KG1 (cell line): ENCODE measurements at places on chromosomes 12 and 14.

DNA sequence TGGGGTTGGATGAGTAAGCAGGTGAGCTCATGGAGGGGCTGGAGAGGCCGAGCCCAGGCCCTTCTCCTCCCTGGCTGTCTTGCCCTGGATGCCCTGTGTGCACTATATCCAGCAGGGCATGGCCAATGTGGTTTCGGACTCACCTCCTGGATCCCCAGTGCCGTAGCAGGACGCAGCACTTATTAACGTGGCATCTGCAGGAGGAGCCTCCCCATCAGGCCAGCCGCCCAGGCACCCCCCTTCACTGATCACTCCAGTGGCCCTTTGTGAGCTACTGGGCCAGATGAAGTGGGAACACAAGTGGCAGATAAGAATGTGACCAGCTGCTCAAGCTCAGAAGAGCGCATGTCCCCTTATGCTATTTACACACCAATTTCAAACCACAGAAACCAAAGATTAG lies 43.1 kb upstream of the DICER1 start:
- no peak for DNase-seq

GRCh38 chr14:63773504-63773903 lies 45.6 kb upstream of the SGPP1 start:
- no peak for DNase-seq

DNA sequence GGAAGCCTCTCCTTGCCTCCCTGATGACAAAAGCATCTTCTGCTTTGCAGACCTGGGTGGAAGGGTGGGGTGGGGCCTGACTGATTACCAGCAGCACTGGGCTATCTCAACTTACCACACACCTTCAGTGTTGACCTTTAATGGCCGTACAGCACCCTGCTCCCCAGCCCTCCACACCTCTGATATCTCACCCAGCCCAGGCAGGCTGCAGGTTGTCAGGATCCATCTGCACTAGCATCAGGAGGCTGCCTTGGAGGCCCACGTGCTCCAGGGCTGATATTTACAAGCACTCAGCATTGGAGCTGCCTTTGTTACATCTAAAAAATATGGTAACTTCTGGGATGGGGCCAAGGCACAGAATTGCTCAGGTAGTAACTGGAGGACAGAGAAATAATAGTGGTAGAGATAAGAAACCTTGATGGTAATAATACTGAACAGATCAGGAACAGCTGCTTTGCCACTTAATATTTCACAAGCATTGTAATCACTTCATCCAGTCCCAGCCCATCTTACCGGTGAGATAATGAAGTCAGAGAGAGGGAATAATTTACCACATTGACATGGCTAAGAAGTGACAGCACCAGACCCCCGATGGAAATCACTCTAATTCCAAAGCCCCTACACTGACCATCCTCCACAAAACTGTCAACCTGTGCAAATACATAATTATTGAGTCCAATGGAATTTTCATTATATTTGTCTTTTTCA lies 125.2 kb upstream of the RFLNA start:
- DNase-seq: no peak

GRCh38 chr12:15278816-15279658 lies 43.3 kb upstream of the PTPRO start:
- DNase-seq: no peak

- DNase-seq: peak; percentile 27
These were observed 419.5 kb downstream of the TMEM121 start for GRCh38 chr14:105945896-105946295.

GRCh38 chr12:42015051-42015461 lies 129.6 kb downstream of the GXYLT1 start:
- no peak for DNase-seq

DNA sequence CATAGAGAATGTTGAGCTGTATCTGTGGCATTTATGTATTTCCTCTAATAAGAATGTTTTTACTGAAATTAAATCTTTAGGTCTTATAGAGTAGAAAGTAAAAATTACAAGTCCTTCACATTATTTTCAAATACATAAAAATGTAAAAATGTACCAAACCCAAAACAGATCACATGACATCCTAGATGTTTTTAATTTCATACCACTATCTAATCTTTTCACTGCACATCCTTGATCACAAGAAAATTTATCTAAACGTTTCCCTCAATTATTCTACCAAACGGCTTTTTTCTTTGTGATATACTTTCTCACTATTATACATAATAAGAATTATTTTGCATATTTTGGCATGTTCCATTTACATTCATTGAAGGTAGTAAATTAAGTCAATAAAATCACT lies 18.3 kb downstream of the SGPP1 start:
- DNase-seq: no peak

DNA sequence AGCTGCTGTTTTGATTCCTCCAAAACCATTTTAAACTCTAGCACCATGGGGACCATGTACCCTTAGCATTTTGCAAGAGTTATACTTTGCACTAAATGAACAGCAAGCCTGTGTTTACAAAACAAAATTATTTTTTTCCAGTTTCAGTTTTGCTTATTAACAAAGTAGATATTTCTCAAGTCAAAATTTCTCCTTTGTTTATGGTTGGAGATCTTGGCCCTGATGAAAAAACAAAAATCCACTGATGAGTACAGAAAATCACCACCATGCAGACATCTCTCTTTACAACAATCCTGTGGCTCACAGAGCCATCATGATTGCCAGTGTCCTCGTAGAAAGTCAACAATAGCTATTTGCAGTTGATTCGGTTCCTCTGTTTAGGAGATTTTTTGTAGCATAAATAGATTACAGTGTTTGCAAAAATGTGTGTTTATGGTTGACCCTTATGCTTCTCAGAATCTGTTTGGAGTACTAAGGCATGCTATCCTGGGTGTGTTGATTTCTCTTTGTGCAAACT lies 201.1 kb upstream of the NUDT4 start:
- DNase-seq: no peak

DNA sequence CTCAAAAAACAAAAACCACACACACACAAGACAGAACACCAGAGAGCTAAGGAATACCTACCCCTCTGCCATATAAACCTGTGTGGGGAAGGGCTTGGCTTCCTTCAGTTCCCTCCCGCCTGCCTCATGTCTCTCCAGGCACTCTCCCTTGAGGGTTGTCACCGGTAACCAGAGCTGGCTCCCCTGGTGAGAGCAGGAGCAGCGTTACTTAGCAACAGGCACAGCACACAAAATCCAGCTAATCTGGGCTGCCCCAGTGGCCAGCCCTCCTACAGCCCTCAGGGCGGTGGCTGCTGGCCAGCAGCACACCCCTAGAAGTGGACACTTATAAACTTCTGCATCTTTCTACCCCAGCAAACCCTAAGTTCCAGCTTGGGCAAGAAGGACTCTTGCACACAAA lies 21.6 kb upstream of the NR4A1 start:
- DNase-seq: no peak

DNA sequence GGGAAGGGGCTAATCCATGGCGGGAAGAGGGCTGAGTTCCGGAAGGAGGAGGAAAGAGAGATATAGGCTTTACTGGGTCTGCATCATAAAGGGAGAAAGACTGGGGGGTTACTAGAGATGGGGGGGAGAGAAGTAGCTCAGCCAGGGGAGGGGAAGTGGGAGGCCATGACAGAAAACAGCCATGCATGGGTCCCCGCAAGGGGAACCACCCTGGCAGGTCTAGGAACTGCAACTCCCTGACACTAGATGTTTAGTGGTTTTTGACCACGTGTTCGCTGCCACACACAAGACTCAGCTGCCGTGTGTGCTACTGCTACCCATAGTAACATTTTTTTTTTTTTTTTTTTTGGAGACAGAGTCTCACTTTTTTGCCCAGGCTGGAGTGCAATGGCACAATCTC lies 145.0 kb downstream of the RIMBP2 start:
- no peak for DNase-seq

DNA sequence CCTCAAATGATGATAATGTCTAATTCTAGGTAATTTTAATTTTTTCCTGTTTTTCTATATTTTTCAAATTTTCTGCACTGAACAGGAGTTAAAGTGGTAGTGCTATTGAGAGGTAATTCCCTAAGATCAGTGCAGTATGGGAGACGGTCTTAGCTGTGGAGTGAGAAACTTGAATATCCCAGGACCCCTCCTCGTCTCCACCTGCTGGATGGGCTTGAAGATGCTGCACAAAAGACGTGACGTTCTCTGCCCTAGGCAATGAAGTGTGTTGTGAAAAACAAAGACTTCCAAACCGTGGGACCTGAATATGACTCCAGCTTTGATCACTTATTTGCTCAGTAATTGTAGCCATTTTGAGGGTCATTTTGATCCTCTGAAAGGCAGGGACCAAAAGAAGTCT lies 298.1 kb downstream of the VRK1 start:
- DNase-seq: no peak

DNA sequence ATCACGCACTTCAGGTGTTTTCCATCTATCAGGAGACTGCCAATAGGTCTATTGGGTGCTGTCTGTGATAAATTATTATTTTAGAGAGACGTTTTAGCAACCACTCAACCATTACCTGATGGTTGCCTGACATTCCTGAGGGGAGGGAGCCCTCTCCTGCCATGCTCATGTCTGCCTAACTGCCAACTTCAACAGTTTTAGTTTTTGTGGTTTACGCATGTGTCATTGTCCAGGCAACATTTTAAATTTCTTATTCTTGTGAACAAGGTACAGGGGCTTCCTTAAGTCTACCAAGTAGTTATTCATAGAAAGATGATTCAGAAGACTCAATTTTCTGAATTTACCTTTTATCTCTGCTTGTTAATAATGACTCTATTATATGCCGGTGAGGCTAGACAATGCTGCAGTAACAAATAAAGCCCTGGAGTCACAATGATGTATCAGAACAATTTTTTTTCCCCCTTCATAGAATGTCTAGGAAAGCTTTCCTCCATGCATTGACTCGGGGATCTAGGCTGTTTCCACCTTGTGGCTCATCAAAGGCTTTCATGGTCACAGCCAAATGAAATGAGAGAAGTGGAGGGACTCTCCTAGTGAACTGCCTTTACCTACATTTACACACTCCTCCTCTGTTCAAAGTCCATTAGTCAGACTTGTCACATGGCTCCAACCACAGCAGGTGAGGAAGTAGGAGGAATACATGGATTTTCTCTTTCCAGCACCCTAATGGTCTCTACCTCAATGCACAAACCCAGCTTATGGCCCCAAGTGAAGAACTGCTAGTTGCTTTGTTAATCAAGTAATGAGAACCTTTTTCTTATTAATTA lies 225.8 kb downstream of the CRADD start:
- no peak for DNase-seq

- DNase-seq: no peak
These were observed 67.6 kb downstream of the ARF6 start for GRCh38 chr14:49960453-49960852.

DNA sequence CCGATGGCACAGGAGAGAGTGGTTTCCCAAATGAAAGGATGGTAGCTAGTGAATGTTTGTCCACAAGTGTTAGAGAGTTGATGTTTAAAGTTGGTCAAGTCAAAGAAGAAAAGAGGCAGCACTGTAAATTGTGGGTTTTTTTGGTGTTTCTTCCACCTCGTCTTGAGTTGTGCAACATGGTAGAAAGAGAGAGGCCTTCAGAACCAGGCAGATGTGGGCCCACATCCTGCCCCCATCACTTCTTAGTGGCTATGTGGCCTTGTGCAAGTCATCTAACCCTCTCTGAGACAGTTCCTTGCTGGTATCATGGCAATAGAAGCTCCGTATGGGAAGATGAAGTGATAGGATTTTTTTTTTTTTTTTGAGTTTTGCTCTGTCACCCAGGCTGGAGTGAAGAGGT lies 60.8 kb downstream of the NDUFA12 start:
- DNase-seq: peak; percentile 14

- DNase-seq: no peak
These were observed 6.1 kb upstream of the CEP170B start for GRCh38 chr14:104858811-104859426.

DNA sequence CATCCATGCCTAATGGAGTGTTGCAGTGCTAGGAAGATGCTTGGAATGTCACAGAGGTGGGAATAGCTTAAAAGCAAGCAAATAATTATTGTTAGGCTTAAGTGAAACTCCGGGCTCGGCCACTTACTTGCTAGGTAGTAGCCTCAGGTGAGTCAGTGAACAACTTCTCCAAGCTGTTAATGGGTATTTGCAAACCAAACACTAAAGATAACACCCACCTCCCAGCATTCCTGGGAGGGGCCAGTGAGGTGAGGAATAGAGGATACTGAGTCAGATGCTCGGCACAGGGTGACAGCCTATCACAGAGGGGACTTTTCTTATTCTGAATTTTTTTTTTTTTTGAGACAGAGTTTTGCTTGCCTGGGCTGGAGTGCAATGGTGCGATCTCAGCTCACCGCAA lies 151.2 kb upstream of the RFLNA start:
- DNase-seq: no peak

DNA sequence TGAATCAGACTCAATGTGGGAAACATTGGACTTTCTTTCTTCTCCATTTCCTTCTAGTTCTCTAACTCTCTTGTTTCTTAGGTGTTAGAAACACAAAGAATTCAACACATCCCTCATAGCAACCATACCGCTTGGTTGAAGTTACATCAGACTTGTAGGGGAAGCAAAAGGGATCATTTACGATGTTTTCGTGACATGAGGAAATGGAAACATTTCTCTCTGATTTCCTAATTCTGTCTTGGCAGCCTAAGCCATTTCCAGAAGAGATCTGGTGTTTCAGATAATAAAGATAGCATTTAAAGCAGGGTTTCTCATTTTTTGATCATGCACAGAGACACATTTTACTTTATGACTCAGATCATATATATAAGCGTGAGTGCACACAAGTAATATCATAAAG lies 202.0 kb downstream of the TMEM132C start:
- DNase-seq: no peak

GRCh38 chr14:92914087-92914656 lies 8.8 kb upstream of the CHGA start:
- no peak for DNase-seq

GRCh38 chr12:12749433-12749832 lies 32.3 kb downstream of the CDKN1B start:
- DNase-seq: no peak

DNA sequence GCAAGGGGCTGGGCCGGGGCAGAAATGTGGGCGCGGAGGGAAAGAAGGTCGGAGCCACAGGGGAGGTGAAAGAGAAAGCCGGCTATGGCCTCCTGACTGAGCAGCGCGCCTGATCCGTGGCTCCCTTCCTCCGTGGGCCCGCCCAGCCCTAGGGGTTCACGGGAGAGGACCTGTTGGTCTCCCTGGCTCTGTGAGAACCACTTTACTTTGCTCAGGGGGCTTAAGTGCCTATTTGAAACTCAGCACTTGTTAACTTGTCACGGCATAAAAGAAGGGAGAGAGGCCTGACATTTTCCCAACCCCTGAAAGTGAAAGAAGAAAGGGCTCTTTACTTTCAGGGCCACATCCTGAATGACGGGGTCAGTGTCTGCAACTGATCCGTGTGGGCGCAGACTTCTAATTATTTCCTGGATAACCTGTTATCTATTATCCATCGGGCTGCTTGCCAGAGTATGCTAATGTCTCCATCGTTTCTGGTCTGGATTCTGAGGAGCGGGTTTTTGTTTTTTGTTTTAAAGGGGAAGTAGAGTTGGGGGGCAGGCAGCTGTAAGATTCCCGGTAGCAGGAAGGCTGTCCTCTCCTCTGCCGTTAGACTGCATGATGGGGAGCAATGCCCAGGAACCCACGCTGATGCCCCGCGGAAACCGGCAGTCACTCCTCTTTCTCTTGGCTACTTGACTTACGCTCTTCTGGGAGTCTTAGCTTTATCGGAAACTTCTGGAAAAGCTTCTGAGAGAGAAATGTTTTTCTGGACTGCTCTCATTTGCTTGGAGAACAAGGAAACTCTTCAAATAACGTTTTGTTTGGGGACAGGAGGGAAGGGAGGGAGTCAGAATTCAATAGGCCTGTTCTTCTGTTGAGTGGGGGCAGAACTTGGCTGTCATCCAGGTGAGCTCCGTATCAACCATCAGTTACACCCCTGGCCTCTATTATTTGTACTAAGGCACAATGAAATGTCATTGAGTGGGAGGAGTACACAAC lies 127.7 kb upstream of the MAX start:
- DNase-seq: no peak

- peak; percentile 43 for DNase-seq
These were observed 6.7 kb upstream of the BATF start for GRCh38 chr14:75515629-75515996.
